ENCODE measurements at places on chromosomes 11 and 22.

- no peak for DNase-seq
These were observed 1.5 kb downstream of the DGKZ start for GRCh38 chr11:46348566-46349401.

DNA sequence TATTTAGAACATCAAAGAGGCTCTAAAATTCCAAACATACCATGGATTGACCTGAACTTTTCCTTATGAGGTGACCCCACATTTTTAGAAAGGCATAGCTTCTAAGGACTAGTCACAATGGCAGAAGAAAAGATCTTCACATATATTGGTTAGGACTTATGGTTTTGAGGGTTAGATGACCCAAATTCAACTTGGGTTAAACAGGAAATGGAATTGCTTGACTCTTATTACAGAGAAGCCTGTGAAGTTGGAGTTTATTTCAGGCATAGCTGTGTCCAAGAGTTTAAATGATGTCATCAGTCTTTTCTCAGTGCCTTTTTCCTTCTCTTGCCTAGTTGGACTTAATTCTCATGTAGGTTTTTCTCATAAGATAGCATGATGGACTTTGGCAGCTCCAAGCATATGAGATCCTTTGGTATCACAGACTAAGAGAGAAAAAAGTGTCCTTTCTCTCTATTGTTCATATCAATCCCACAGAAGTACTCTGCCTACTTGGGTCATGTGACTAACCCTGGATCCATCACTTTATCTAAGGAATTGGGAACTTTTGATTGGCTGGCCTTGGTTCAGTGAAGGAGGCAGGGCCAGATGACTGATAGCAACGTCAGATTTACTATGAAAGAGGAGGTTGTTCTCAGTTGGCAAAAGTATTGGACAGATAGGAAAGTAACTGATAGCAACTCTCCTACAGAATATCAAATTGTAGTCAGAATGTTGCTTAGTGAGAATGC, 17.3 kb upstream of the RAG1 start:
- DNase-seq = no peak

GRCh38 chr11:6489306-6489705, 7.8 kb upstream of the DNHD1 start:
- no peak for DNase-seq

GRCh38 chr11:84608837-84609196, 1018.3 kb downstream of the DLG2 start:
- no peak for DNase-seq

- DNase-seq = no peak
These were observed 100.0 kb downstream of the RPS6KA4 start for GRCh38 chr11:64458997-64459396.

DNA sequence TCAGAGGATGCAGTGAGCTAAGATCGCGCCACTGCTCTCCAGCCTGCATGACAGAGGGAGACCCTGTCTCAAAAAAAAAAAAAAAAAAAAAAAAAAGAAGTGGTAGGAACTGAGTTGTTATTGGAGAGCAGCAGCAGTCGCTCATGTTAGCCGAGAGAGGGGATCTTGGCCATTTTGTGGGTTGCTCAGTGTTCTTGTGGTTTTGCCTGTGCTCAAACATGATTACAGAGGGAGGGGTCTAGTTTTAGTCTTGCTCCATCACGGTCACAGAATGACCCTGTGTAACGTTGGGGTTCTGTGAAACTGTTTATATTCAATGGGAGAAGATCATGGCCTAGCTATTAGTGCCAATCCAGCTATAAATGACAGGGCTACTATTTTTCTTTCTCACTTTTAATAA, 1.9 kb downstream of the DPAGT1 start:
- DNase-seq = no peak

- DNase-seq = no peak
These were observed 10.0 kb upstream of the TMA7B start for GRCh38 chr22:39949964-39950737.
